ENCODE measurements at places on chromosomes 5 and 9.

- DNase-seq = no peak
Observed at GRCh38 chr9:70049672-70050271, 6.1 kb downstream of the MAMDC2 start.

DNA sequence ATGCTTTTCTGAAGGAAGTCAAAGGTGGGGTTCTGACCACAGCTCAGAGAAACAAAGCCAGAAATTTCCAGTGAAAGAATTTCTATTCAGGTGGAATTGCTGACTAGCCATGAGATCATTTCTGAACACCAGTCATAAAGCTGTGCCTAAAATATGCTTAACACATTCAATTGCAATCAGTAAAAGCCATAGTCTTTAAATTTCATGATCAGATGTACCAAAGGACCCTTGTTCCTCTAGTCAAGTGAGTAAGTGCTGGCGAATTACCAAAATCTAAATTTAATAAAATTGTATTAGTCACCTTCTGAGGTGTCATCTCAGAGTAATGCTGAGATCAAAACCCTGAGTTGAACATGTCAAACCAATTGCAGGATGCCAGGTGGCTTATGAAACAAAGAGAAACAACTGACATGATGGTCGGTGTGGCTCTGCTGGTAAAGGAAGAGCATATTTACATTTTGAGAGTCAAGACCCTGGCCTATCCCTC, 334.2 kb upstream of the CCNH start:
- DNase-seq = no peak

- DNase-seq = no peak
Observed at GRCh38 chr9:116304761-116305160, 151.2 kb downstream of the PAPPA start.

DNA sequence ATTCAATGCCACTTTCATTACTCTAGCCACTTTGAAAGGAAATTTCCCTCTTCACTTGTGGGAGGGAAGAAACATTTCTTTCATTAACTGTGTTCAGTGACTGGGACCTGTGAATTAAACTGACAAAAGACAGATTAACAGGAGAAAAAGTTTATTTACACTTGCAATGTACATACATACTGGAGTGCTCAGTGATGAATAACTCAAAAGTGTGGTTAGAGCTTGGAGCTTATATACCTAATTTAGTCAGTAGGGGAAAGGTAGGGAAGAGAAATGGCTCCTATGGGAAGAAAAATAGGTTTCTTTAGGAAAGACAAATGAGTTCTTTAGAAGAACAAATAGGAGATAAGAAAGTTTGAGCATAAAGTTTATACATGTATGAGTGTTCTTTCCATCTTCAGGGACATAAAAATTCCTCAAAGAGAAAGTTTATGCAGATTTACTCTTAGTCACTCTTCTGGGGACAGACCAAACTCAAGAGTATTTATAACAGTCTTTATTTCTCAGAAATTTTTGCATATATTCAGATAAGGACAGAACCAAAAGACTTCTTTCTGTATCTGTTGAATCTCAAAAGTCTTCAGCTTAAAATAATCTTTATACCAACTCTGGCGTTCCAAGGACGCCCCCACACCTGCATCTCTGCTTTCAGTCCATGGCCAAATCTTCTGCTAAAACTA, 120.0 kb upstream of the RAI14 start:
- DNase-seq = no peak

- DNase-seq = no peak
Observed at GRCh38 chr5:80608731-80609130, 38.7 kb upstream of the ANKRD34B start.

- DNase-seq = no peak
Observed at GRCh38 chr9:114869845-114870244, 60.5 kb downstream of the TNFSF8 start.

- no peak for DNase-seq
Observed at GRCh38 chr5:170636801-170637477, 133.1 kb downstream of the KCNIP1 start.

DNA sequence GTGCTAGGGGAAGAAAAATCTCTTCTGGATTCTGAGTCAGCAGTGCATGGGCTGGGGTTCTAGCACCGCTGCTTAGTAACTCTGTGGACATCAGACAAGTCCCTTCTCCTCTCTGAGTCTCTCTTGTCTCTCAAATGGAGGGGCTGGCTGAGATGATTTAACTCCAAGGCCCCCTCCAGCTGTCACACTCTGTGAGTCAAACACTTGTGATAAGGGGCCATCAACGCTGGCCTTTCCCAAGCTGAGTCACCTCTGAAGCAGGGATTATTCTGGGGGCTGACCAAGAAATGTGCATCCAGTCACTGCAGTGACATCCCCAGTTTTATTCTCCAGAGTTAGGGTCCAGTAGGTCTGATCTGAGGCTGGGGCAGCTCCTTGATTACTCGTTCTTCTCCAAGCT, 110.4 kb upstream of the ZNF462 start:
- no peak for DNase-seq

DNA sequence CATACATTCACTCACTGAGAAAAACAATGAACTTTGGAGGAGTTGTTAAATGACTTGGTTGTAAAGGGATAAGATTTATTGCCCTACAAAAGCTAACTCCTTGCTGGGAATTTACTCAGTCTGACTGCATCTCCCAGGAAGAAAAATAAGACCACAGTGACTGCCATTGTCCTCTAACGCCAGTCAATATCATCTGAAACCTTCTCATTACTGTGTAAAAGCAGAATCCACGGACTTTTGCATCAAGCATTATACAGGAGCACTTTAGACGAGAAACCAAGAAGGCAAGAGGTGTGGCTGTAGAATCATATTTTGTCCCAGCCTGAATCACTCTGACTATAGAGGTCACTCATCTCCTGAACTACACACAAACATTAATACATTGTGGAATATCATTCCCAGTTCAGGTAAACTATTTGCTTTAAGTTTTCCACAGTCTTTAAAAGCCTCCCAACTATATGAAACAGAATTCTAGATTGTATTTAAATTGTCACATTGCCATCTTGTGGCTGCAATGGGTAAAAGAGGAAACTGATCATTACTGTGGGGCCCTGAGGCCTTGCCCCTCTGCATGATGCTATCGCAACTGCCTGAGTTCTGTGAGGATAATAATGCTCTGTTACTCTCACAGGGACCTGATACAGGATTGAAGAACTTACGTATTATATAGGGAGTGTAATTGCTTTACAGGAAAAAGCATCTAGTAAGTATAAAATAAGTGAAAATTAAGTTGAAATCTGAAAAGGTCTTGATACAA, 142.9 kb downstream of the SLCO4C1 start:
- DNase-seq = no peak

- no peak for DNase-seq
Observed at GRCh38 chr9:86700629-86701028, 246.7 kb downstream of the GAS1 start.

GRCh38 chr5:178279026-178279722, 46.6 kb upstream of the PHYKPL start:
- no peak for DNase-seq

DNA sequence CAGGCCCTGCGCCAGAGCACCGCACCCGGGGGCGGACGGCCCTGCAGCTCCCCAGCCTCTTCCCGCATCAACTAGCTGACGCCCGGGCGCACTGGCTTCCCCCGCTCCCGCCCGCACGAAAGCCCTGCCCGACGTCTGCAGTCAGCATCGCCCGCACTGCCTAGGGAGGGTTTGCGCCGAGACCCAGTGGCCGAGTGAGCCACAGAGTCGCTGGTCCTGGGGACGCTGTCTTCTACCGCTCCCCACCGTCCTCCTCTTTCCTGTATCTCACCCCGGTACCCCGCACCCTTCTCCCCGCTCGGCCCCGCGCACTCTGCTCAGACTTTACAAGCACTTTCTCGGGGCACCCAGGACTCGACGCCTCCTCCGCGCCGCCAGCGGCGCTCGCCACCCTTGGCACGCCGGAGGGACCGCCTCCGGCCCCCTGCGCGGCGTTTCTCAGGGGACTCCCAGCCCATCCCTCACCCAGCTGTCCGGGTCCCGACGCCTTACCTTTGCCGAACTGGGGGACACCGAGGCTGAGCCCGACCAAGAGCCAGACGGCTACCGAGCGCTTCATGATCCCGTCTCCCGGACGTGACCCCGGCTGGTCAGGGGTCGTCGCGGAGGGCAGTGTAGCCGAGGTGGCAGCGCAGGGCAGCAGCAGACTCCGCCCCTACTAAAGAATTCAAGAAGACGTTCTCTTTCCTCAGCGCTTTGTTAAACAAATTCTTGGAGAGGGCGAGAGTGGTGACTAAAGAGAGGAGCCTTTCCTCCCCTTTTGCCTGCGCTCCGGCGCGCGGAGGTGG, 670 bp downstream of the EDIL3 start:
- no peak for DNase-seq

- no peak for DNase-seq
Observed at GRCh38 chr9:78167356-78167755, 68.5 kb upstream of the CEP78 start.

DNA sequence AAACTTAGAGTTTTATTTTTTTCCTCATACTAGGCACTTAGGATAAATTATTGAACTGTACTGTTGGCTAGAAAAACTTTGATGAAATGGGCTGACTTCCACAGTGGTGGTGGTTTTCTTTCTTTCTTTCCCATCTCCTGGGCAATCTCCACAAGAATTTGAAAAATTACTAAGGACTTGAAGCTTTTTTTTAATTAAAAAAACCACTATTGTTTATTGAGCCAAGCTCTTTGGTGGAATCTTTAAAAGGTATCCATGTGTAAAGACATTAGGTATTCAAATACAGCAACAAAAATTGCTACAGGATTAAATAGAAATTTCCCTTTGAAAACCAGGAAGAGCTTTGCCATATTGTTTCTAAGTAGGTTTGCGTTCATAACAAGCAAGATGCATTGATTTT, 14.1 kb downstream of the MARCHF6 start:
- no peak for DNase-seq

DNA sequence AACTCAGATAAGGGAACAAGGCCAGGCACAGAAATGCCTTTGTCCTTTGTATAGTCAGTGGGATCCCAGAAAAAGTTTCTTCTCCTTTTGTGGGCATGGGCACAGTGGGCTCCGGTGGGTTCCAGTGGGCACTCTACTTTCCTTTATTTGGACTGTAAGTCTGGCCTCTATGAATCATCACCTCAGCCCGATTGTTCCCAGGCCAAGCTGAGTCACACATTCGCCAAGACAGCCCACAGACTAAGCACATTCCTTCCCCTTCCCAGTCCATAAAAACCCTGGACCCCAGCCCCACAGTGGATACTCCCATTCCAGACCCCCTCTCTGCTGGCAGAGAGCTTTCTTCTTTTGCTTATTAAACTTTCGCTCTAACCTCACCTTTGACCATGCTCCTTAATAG, 165.0 kb downstream of the FBXL17 start:
- no peak for DNase-seq

GRCh38 chr5:149345892-149346222, 558 bp downstream of the GRPEL2 start:
- no peak for DNase-seq

GRCh38 chr5:91178461-91178860, 204.7 kb downstream of the ARRDC3 start:
- DNase-seq = no peak

DNA sequence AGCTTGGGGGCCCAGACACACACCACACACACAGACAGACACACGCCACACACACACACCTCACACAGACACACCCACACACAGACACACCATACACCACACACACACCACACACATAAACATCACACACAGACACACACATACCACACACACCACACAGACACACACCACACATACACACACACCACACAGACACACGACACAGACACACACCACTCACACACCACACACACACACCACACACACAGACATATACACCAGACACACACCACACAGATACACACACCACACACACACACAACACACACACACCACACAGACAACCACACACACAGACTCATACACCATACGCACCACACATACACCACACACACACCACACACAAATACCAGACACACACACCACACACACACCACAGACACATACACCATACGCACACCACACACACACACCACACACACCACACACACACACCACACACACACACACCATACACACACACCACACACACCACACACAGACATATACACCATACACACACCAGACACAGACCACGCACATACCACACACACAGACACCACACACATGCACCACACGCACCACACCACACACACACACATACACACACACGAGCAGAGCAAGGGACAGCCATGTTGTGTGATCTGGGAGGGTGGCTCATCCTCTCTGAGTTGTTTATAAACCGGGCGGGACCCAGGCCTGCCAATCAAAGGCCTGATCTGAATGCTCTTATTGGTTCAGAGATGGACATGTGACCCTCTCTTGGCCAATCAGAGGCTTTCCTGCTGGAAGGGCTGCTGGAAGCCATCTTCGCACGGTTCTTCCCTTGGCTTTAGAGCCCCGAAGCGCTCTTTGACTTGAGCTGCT, 148.3 kb downstream of the GAPVD1 start:
- no peak for DNase-seq

DNA sequence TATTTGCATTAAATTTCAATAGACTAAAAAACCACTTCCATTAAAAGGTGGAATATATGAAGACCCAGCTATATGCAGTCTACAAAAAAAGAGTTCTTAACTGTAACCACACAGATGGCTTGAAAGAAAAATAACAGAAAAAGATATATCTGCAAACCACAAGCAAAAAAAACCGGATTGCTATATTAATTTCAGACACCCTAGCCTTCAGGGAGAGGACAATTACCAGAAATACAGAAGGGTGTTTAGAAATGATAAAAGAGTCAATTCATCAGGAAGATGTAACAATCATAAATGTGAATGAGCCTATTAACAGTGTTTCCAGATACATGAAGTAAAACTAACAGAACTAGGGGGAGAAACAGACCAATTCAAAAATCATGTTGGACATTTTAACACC, 56.9 kb upstream of the SMIM23 start:
- no peak for DNase-seq

- DNase-seq = no peak
Observed at GRCh38 chr5:151628112-151628823, 37.1 kb upstream of the FAT2 start.

DNA sequence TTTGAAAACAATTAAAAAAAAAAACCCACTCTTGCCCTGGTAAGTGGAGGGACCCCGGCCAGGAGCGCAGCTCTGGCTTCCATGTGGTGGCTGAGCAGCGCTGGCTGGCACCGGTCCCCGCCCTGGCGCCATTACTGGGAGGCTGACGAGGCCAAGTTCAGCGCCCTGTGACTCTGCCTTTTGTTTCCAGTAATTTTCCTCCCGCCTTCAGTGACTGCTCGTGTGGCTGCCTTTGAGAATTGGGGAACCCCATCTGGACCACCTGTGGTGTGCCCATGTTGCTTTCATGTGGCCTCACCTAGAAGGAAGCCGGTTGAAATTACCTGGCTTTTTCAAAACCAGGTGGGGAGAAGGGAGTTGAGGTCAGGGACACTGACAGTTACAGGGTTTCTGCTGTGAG, 136.1 kb downstream of the GAPVD1 start:
- DNase-seq = no peak

DNA sequence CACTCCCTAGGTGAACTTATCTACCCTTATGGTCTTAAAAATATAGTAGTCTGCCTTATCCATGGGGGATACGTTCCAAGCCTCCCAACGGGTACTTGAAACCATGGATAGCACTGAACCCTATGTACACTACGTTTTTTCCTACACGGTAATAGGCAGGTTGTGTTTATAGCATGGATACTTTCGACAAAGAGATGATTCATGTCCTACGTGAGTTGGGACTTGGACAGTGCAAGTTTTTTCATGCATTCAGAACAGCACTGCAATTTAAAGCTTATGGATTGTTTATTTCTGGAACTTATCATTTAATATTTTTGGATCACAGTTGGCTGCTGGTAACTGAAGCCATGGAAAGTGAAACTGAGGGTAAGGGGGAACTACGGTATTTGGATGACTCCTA, 88.1 kb downstream of the CNTLN start:
- DNase-seq = no peak

GRCh38 chr5:123359454-123360200, 63.6 kb downstream of the CEP120 start:
- no peak for DNase-seq
